ENCODE measurements at places on chromosomes 7 and 10. TPM values are rescaled to one million over a fixed set of nuclear protein-coding genes. Genes with fewer than 3 reads are reported as not detected.

GRCh38 chr10:49362596-49363260 is 33.2 kb downstream of the DRGX start:
- DNase-seq: no peak

DNA sequence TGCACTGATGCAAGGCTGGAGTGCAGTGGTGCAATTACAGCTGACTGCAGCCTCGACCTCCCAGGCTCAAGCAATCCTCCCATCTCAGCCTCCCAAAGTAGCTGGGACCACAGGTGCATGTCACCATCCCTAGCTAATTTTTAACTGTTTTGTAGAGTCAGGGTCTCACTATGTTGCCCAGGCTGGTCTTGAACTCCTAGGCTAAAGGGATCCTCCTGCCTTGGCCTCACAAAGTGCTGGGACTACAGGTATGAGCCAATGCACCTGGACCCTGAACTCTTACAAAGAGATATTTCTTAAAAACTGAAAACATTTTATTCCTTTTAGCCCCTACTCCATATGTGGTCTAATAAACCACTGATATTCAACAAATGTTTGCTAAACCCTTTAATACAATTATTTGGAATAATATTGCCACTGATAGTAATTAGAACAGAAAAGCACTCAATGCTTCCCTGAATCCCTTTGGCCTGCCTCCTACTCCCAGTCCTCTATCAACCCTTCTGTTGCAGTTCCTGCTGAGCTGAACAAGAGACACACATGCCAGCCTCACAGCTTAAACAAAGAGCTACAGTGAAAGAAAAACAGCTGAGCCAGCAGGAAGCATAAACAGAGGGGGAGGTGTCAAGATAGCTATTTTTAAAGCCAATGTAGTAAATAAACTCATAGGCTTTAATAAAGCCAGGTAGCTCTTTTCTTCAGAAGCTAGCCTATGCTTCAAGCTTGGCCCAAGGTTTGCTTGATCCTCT is 7.0 kb upstream of the GNAI1 start:
- no peak for DNase-seq

The ITGB8 gene
- 7.5 TPM for polyA plus RNA-seq

DNA sequence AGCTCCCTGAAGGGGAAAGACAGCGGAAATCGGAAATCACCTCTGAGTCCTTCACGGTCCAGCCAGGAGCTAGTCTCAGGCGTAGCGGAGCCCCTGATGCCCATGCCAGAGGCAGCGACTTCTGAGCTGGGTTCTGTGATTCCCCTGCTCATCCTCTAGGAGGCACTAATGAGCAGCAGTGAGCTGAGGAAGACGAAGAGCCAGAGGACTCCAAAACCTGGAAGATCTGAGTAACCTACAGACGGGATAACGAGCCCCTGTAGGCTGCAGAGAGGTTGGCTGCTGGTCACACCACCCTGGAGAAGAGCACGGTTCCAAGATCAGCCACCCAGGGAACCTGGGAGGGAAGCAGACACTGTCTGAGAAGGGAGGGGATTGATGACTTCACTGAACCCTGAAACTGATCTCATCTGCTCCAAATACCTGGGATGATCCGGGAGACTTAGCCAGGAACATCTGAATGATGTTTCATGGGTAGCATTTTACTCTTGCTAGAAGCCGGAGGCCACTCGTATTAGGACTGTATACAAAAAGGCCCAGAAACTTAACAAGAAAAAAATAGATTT is 304.1 kb downstream of the PAXIP1 start:
- no peak for DNase-seq

DNA sequence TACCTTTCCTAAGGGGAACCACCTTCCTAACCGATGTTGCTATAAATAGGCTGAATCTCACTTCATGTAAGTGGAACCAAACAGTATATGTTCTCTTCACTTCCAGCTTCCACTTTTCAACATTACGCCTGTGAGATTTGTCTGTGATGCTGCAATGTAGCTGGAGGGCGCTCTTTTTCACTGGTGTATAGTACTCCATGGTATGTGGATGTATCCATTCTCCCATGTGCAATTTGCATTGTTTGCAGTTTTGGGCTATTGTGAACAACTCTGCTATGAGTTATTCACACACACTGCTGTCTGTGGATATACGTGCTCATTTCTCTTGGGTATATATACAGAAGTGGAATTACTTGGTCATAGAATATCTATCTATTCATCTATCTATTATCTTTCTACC is 75.9 kb upstream of the GNA12 start:
- DNase-seq: no peak

The ABCC2 gene
- 0.78 TPM for polyA plus RNA-seq

The LRIT2 gene
- not detected for polyA plus RNA-seq
